ENCODE measurements at places on chromosomes 6 and 20.

GRCh38 chr20:4519534-4519933 lies 202.2 kb upstream of the PRND start:
- DNase-seq, result peak; percentile 55

GRCh38 chr6:138310294-138310693 lies 67.4 kb upstream of the SMIM28 start:
- no peak for DNase-seq

- DNase-seq, result no peak
Measured at GRCh38 chr20:50092436-50092835, 20.5 kb downstream of the UBE2V1 start.

DNA sequence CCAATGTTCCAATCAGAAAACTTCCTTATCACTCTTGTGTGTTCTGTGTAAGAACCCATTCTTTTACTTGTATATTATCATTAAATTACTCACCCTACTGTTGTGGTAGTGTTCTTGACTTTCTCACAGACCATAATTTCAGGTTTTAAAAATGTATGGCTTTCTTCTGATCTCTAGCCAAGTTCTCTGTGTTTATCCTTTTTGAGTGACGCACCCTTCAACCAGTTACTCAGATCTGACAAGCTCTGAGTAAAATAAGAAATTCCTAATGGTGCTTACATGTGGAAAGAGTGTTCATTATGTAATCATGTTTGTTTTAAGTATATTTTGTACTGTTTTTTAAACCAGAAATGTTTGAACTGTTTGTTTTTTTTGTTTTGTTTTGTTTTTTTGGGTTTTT lies 11.0 kb downstream of the TBPL1 start:
- DNase-seq, result no peak

DNA sequence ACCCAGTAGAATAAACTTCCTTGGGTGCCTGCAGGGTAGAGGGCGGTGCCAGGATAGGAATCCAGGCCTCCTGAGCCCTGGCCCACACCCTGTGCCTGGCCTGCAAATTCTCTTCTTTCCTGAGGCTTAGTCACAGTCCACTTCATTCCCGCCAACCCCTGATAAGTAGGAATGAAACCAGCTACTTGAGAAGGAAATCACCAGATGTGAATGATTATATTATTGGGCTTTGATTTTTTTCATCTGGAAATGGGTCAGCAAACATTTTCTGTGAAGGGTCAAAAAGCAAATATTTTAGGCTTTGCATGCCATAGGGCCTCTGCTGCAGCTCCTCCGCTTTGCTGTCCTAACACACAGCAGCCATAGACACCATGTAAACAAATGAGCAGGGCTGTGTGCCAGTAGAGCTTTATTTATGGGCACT lies 50.2 kb downstream of the STK35 start:
- DNase-seq, result no peak

DNA sequence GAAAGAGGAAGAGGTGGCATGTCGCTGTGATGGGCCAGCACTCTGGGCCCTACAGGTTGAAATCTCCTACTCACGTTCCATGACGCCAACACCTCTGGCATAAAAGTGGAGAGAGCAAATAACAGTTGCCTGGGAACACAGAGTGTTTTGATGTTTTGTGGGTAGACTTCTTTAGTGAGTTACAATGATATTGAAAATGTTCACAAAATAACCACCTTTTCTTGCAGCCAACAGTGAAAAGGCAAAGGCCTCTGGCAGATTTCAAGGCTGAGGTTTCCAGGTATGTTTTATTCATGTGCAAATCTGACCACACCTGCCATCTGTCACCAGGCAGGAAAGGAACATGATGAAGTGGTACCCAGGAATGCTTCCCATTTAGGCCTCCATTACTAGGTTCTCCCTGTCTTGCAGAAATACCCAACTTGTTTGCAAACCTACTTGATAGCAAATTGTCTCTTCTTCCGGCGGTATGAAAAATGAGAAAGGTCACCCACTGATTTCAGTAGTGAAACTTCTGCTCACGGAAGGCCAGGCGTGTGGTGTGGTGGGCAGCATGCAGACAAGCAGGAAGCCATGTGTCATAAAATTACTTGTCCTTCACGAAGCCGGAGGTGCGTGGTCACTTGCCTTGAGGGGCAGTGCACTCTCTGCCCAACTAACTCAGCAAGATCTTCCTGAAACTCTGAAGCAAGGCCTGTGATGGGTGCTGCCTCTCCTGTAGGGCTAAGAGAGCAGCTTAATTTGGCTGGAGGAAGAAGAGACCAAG lies 299.1 kb upstream of the PRDM1 start:
- no peak for DNase-seq

GRCh38 chr20:550611-551010 lies 7.0 kb upstream of the CSNK2A1 start:
- DNase-seq, result no peak

DNA sequence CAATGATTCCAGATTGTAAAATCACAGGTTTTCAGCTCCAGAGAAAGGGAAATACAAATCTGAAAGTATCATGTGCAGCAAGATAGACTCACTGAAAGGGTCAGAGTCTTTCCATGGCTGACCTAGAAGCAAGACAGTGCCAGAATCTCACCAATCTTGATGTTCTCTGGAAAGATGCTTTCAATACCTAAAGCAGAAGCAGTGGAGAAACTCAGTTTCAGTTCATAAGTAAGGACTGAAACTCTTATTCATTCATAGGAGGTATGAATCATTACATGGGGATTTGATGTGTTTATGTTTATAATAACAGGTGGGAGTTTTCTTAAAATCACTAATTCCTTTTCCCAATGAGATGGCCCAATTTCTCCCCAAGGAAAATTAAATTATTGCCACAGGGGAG lies 42.5 kb downstream of the SLC2A12 start:
- no peak for DNase-seq

GRCh38 chr6:33746651-33747100 lies at the start of gene IP6K3:
TSS of gene IP6K3 (minus strand) at chr6:33746905. CDS start at chr6:33735476, 11,429 bp downstream.
- no peak for DNase-seq

GRCh38 chr20:4476903-4477500 lies 244.7 kb upstream of the PRND start:
- no peak for DNase-seq

GRCh38 chr6:152981219-152981618 lies 1.6 kb downstream of the FBXO5 start:
- no peak for DNase-seq

- DNase-seq, result no peak
Measured at GRCh38 chr6:135603249-135603648, 105.7 kb upstream of the AHI1 start.

DNA sequence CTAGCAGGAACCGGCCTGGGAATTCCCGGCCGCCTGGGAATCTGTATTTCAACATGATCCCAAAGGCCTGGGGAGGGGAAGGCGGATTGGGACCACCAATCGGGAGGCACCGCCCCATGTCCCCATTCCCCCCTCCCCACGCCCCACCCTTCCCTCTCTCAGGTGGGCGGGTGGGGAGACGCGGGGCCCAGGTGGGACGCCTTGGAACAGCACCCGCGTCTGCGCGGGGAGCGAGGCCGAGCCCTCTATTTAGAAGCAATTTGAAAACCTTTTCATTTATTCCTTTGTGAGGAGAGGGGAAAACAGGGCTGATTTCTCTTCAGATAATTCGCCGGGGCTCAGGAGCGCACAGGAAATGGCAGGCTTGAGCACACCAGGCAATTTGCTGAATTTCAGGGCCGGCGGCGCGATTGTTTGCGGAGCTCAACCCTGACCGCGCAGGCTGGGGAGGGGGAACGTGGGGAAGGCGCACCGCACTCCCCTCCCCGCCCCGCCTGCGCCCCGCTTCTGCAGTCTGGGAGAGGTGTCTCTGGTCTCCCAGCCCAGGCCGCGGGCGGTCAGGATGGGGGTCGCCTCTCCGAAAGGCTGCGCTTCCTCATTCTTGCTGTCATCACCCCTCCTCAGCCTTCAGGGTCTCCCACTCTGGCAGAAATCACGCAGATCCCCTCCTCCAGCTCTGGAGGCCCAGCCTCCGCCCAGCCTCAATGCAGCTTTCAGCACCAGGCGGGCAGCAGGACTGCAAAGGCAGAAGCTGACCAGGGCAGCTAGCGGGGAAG lies 170.0 kb downstream of the GRM4 start:
- DNase-seq, result no peak

- peak; percentile 49 for DNase-seq
Measured at GRCh38 chr6:136365776-136366354, 76.2 kb upstream of the BCLAF1 start.

- no peak for DNase-seq
Measured at GRCh38 chr6:149080511-149080910, 237.0 kb upstream of the TAB2 start.

DNA sequence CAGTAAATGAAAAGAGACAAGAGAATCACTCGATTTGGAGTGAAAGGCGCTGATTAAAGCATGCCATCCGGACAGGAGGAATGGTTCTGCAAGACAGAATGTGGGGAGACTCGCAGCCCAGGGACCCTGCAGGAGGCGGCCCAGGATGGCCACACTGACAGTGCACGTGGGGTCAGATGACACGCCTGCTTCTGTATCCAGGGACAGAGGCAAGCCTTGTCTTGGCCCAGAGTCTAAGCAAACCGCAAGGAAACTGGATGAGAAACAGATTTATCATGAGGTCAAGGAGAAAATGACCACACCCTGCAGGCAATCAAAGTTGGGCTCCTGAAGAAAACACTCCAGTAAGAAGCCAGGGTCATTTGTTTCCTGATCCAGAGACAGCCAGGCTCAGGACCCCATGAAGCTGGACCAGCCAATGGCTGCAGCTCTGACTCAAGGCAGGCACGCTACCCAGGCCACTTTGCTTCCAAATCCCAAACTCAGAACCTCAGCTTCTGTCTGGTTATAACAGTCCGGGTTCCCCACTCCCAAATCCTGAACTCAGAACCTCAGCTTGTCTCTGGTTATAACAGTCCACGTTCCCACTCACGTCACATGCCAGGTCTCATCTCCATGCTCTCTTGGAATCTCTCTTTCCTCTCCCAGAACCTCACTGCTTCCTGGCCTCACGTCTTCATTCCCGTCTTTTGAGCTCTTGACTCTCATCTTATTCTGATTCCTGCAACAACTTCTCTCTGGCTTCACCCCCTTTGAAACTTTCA lies 144.9 kb upstream of the THBS2 start:
- no peak for DNase-seq

DNA sequence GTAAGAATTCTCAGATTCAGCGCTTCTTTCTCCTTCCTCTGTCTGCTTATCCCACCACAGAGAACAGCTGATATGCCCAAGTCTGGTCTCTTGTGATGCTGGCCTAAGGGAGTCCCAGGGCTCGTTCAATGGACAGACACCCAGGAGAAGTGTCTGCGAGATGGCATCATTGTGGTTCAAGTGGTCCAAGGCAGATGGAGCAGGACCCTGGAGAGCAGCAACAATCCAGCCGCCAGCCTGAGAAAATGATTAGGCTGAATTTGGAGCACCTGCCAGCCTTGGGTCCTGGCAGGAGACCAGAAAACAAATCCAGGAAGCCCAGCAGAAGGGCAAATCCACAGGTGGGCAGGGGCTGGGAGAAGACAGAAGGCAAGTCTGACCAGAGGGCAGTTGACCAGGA lies 145.8 kb downstream of the PTPRT start:
- no peak for DNase-seq

GRCh38 chr6:22368794-22369193 lies 72.0 kb upstream of the PRL start:
- no peak for DNase-seq

DNA sequence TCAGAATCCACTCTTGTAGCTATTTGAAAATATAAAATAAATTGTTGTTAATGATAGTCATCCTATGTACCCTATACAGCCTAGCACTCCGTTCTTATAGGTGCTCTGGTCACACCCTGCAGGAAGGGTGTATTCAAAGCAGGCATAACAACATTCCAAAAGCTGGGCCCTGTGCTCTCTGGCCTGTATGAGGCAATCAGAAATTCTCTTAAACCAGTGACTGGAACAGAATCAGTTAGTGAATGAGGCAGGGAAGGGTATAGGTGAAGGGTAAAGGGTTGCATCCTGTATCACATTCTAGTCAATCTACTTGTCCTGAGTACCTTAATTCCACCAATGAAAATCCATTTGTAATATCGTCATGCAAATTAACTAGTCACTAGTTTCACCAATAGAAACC lies 154.5 kb upstream of the ZNF217 start:
- no peak for DNase-seq

GRCh38 chr6:36387440-36388303 lies at the start of gene ETV7:
TSS of gene ETV7 (minus strand) at chr6:36387669. CDS start at chr6:36387541, 128 bp downstream.
- DNase-seq, result peak; percentile 89

GRCh38 chr6:143270026-143270425 lies 180.5 kb downstream of the ADAT2 start:
- no peak for DNase-seq

DNA sequence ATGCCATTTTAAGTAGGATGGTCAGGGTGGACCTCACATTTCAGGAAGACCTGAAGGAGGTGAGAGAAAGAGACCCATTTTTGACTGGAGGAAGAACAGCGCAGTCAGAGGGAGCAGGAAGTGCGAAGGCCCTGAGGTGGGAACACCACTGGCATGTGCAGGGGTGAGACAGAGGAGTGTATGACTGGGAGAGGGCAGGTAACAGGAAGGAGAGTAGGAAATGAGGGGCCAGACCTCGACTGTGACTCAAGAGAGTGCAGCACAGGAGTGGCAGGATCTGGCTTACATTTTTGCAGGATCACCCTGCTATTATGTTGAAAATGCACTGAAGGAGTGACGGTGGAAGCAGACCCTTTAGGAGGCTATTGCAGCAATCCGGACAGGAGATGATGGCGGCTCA lies 117.7 kb upstream of the CDYL start:
- DNase-seq, result no peak

DNA sequence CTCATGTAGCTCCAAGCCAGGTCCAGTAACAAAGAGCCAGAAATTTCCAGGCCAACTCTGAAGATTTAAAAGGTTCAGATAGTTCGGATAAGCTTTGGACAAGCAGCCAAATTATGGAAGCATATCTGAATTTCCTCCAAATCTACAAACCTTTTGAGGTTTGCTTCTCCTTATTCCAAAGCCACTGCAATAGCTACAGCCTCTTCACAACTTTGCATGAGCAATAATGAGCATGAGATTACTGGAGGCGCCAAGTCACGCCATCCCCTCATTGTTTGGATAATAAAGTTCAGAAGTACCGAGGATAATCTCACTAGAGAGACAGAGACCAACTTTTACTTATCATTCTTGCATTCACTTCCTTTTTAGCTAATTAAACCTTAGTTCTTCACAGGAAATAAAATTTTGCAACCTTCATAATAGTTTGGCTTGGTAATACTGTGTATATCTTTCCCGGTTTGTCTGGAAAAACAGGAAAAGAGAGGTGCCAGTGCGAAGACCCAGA lies 329.6 kb upstream of the RSPO3 start:
- no peak for DNase-seq

DNA sequence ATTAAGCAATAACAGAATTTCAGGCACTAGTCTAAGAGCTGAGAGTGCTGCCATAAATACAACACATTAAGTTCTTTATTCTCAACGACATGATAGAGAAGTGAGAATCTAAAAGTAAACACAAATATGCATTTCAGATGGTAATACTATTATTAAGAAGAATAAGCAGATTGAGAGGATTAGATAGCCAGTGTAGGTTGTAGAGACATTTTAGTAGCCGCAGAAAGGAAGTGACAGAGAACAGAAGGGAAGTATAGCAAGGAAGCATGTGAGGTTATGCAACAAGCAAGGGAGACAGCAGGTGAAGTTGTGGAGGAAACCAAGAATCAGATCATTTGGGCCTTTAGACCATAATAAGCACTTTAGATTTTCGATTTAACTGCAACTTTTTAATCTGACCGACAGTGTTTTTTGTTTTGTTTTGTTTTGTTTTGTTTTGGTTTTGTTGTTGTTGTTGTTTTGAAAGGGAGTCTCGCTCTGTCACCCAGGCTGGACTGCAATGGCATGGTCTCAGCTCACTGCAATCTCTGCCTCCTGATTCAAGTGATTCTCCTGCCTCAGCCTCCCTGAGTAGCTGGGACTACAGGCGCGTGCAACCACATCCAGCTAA lies 737.0 kb upstream of the ADGRB3 start:
- no peak for DNase-seq

Measured in inflammatory macrophage treated with lipopolysaccharide for 4 hours (primary cell).